Osteoblast (primary cell): ENCODE measurements at places on chromosomes 12 and 14. TPM values are rescaled to one million over a fixed set of nuclear protein-coding genes. Genes with fewer than 3 reads are reported as not detected.

Gene ASB2
- 0.88 and 1.1 TPM in 2 replicates for total RNA-seq

Gene CIROP
- under 0.01 TPM in 1 of 2 replicates, not detected in the other for total RNA-seq

DNA sequence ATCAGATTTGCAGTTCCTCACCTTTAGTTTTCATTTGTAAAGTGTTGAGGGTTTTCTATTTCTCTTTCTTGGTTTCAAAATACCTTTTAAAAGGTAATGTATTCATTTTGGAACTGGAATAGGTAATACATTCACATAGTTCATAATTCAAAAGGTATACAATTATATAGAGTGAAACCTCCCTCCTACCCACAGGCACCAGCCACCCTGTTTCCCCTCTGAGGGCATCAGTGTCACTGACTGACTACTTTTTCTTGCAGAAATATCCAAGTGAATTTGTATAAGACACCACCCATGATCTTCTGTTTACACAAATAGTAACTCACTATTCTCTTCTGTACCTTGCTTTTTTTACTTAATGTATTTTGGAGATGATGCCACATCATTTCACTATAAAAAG is 139.6 kb upstream of the EGLN3 start:
- H3K36me3 ChIP-seq, result no peaks in the 10 kb centered on the region
- H3K4me1 ChIP-seq, result no peaks in the 10 kb centered on the region
- DNase-seq, result no peak
- H3K27ac ChIP-seq, result no peak overlapping the region

- H3K27ac ChIP-seq, result no peak overlapping the region
- H3K4me3 ChIP-seq, result no peak overlapping the region
- H3K36me3 ChIP-seq, result no peaks in the 10 kb centered on the region
- no peak for DNase-seq
- H3K27me3 ChIP-seq, result no peaks in the 10 kb centered on the region
These were observed 770.7 kb upstream of the TMEM132C start for GRCh38 chr12:127496255-127496654.

- no peak for DNase-seq
- no peak overlapping the region for H3K4me3 ChIP-seq
- peaks cover 12% of the 10 kb centered on the region for H3K4me1 ChIP-seq
- no peaks in the 10 kb centered on the region for H3K36me3 ChIP-seq
- H3K27me3 ChIP-seq, result no peaks in the 10 kb centered on the region
These were observed 38.1 kb upstream of the IL22 start for GRCh38 chr12:68291396-68292036.

Gene SLC38A4
- 0.72 and 1.2 TPM in 2 replicates for total RNA-seq

- DNase-seq, result peak; percentile 90
- no peaks in the 10 kb centered on the region for H3K36me3 ChIP-seq
- H3K27me3 ChIP-seq, result no peaks in the 10 kb centered on the region
- H3K4me3 ChIP-seq, result no peak overlapping the region
- H3K27ac ChIP-seq, result no peak overlapping the region
- peaks cover 15% of the 10 kb centered on the region for H3K4me1 ChIP-seq
These were observed 21.0 kb upstream of the SERPINA4 start for GRCh38 chr14:94540031-94540794.

DNA sequence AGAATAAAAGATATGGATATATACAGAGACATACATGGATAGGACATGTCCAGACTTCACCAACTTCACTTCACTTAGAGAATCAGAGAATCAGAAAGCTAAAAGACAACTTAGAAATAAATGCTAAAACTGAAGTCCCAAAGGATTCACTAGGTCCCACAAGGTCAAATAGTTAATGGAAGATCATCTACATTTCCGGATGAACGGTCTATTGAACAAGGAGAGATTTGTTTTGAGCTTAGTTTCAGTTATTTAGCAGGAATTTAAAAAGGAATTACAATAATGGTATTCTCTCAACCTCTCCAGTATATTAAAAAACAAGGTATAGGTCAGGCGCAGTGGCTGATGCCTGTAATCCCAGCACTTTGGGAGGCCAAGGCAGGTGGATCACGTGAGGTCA is 187.0 kb downstream of the MED13L start:
- no peaks in the 10 kb centered on the region for H3K36me3 ChIP-seq
- H3K4me3 ChIP-seq, result no peak overlapping the region
- H3K27ac ChIP-seq, result no peak overlapping the region
- H3K27me3 ChIP-seq, result no peaks in the 10 kb centered on the region

Gene KLHL33
- total RNA-seq, result 0.36 and 0.59 TPM in 2 replicates

- H3K27ac ChIP-seq, result no peak overlapping the region
- no peak overlapping the region for H3K4me3 ChIP-seq
- H3K4me1 ChIP-seq, result peaks cover 17% of the 10 kb centered on the region
- H3K36me3 ChIP-seq, result no peaks in the 10 kb centered on the region
These were observed 11.7 kb downstream of the NAV3 start for GRCh38 chr12:77842430-77842829.

GRCh38 chr14:91998667-91999570 is 40.9 kb downstream of the TRIP11 start:
- H3K4me3 ChIP-seq, result no peak overlapping the region
- DNase-seq, result no peak
- no peaks in the 10 kb centered on the region for H3K27me3 ChIP-seq
- H3K4me1 ChIP-seq, result peaks cover 10% of the 10 kb centered on the region
- no peak overlapping the region for H3K27ac ChIP-seq

DNA sequence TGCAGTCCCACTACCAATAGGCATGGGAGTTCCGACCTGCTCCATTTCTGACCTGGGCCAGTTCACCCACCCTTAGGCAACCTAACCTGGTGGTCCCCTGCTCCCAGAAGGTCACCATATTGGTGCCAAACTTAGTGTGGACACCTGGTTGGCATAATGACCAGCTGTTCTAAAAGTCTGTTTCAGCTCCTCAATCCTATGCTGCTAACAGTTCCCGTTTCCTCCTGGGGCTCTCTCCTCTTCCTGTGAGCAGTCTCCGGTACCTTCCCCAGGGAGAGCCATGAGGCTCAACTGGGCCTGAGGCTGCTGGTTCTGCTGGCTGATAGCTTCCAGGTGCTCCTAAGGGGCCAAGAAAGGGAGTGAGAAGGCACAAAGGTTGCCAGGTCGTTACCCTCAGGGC is 15.9 kb upstream of the BLTP3B start:
- no peak for DNase-seq
- no peaks in the 10 kb centered on the region for H3K27me3 ChIP-seq
- no peaks in the 10 kb centered on the region for H3K4me1 ChIP-seq
- no peaks in the 10 kb centered on the region for H3K36me3 ChIP-seq
- H3K27ac ChIP-seq, result no peak overlapping the region
- H3K4me3 ChIP-seq, result no peak overlapping the region

GRCh38 chr12:34033628-34034296 is 11.5 kb downstream of the ALG10 start:
- H3K36me3 ChIP-seq, result no peaks in the 10 kb centered on the region
- H3K4me3 ChIP-seq, result no peak overlapping the region
- no peak for DNase-seq
- H3K27ac ChIP-seq, result no peak overlapping the region

DNA sequence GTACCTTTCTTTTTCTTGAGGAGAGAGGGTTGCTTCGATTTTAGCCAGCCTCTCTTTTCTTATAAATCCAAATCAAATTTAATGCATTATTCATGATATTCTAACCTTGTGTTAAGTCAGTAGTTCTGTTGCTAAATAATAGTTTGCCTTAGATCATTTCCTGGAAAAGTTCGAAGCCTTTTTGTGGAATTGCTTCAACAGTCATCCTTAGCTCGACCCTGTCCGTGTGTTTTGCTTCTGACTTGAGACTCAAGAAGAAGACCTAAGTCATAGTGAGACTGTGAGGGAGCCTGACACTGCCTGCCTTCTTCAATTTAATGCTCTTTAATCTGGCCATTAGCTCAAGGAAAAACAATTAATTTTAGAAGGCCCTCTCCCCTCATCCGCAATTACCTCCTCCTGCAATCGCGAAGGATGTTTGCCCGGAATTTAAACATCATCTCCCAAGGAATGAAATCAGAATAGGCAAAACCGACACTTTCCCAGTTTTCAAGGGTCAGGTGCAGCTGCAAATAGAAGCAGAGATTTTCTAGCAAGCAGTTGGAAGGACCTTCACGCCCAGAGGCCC is 453 bp upstream of the SLC4A8 start:
- H3K27ac ChIP-seq, result no peak overlapping the region
- peak overlapping the region; percentile 72 for H3K4me3 ChIP-seq
- H3K36me3 ChIP-seq, result no peaks in the 10 kb centered on the region
- no peaks in the 10 kb centered on the region for H3K27me3 ChIP-seq
- DNase-seq, result no peak

Gene ABHD12B
- not detected in 2 replicates for total RNA-seq

Gene C12orf60
- 0.59 and 0.72 TPM in 2 replicates for total RNA-seq

Gene PCED1B
- total RNA-seq, result 0.29 and 0.36 TPM in 2 replicates
